ENCODE measurements at places on chromosomes 7 and 10.

DNA sequence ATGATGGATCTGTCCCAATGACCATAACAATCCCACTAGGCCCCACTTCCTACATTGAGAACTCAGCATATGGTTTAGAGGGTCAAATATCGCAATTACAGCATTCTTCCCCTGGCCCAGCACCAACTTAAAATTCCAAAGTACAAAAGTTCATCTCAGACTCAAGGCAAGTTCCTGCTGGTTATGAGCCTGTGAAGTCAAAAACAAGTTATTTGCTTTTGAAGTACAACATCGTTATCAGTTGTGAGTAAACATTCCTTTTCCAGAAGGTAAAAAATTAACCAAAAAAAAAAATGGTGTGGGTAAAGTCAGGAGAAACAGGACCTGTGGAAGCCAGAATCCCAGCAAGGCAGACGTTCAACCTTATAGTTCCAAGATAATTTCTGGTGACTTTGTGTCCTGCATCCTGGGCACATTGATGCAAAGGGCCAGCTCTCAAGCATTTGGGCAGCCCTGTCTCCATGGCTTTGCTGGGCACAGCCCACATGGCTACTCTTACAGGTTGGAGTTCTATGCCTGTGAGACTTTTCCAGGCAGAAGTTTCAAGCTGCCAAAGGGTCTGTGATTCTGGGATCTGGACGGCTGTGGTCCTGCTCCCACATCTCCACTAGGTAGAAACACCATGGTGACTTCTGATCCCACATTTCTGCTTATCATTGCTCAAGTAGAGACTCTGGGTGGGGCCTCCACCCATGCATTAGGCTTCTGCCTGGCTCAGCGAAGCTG is 37.5 kb downstream of the AKR1C8 start:
- no peak for DNase-seq

DNA sequence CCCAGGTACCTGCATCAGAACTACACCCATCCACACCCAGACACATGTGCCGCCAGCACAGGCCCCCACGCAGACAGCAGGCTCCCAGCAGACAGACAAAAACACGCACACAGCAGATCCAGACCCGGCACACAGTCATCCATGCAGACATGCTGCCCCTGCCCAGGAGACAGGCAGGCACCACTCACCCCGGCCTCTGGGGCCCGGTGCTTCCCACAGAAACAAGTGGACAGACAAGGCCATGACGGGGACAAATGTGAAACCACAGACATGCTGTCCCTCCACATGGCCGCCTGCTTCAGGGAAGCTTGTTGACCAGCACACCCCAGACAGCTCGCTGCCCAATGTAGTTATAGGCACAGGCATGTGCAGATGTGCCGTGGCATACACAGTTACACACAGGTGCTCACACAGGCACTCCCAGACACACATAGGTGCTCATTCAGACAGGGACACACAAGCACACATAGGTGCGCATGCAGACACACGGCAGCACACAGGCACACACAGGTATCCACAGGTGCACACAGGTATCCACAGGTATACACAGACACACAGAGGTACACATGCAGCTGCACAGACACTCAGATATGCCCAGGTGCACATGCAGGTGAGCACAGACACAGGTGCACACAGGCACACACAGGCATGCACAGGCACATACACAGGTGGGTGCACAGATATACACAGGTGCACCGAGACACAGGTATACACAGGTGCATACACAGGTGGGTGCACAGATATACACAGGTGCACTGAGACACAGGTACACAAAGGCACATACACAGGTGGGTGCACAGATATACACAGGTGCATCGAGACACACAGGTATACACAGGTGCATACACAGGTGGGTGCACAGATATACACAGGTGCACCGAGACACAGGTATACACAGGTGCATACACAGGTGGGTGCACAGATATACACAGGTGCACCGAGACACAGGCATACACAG is 10.5 kb upstream of the SCART1 start:
- no peak for DNase-seq

- DNase-seq: no peak
Observed at GRCh38 chr7:100835903-100836811, 8.8 kb upstream of the EPHB4 start.

DNA sequence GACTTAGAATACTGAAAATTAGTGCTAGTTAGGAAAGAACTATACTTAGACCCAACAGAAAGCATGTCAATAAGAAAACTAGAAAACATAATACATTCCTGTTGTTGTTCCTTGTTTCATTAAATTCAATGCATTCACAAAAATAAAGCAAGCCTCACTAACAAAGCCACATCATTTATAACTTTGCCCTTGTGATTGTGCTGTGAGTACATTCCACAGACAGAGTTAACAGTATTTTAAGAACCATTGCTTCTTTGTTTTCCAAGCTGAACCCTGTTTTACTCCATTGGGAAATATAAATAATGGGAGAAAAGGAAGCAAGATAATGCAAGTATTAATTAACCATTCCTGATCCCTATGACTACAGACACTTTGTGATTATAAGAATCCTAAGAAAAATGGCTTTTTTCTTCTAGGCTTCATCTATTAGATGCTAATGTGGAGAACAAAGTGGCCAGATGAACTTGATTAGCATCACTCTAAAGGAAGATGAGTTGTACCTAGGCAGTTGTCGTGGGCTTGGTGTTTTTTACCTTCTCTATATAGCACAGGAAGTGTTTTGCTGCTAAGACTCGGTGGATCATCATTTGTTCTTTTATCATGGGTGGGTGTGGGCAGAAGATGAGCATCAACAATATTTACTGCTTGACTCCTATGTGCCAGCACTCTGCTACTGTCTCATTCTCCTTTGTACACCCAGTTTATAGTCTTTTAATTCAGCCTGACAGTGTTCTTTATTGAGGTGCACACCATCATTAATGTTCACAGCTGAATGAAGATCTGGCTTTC is 34.2 kb upstream of the ZNRF2 start:
- no peak for DNase-seq

DNA sequence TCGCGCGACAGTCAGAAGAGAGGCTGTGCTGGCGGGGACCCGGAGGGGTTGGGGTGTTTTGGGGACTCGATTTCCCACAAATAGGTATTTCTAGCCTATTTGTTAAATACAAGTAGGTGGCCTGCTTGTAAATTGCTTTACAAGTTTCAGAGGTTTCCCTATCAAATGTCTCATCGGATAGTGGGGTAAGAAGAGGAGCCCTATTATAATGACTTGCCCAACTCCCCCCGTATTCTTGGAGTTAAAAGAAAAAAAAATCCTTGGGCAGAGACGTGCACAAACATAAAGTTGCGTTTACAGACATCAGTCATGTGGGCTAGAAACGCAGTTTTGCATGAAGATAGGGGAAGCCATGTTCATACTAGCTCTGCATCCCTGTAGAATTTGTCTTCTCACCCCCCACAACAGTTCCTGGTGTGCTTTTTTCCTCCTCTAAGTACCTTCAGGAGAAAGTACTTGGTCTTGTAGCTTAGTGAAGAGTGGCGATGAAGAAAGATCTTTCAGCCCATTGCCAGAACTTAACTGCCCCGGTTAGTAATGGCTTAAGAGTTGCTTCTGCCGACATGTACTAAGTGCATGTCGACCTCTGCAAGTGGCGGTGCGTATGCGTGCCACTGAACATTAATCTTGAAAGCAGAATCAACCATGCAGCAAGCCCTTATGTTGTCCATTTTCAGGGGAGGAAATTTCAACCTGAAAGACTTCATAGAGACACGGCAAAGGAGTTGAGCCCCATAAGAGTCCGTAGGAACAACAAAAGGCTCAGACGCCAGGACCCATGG is 832 bp upstream of the TIAL1 start:
- DNase-seq: no peak

DNA sequence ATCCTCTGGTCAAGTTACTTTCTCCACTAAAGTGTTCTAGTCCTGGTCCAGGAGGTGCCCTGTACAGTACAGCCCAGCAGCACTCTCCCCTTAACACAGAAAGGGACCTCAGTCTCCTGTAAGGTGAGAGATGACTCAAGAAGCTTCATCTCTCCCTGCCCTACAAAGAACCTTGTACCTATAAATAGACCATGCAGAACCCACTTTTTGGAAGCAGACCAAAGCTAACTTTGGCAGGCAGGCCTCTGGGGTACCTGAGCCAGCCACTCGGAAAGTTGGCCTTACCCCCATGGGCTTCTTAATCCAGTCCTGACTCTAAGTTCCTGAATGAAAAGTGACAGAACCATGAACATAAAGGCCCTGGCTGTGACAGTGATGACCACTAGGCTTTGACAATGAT is 454.8 kb downstream of the KCNMA1 start:
- DNase-seq: no peak

DNA sequence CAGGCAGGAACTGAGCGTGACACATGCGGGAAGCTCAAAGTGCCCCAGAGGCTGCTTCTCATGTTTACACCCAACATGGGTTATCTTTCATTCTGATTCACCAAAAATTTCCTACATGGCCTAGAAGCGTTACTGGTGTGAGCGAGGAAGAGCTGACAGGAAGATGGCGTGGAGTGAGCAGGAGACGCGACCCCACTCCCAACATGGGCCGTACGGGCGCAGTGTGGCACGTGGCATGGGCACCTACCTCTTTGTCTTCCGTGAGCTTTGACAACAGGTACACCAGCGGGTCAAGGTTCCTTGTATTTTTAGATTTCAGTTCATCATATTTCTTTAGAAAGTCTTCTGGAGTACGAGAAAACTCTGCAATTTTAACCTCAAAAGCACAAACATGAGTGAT is 8.9 kb downstream of the TUBGCP2 start:
- no peak for DNase-seq

GRCh38 chr7:132275416-132276233 is 300.6 kb downstream of the PLXNA4 start:
- DNase-seq: no peak

- no peak for DNase-seq
Observed at GRCh38 chr7:139861803-139862202, 32.7 kb downstream of the TBXAS1 start.

- no peak for DNase-seq
Observed at GRCh38 chr10:126663328-126663727, 7.2 kb downstream of the C10orf90 start.

- DNase-seq: no peak
Observed at GRCh38 chr10:69104994-69105790, 17.3 kb downstream of the SRGN start.

- DNase-seq: no peak
Observed at GRCh38 chr7:72754312-72754711, 73.7 kb downstream of the TYW1B start.

GRCh38 chr10:26423722-26424121 is 14.4 kb upstream of the APBB1IP start:
- DNase-seq: no peak

DNA sequence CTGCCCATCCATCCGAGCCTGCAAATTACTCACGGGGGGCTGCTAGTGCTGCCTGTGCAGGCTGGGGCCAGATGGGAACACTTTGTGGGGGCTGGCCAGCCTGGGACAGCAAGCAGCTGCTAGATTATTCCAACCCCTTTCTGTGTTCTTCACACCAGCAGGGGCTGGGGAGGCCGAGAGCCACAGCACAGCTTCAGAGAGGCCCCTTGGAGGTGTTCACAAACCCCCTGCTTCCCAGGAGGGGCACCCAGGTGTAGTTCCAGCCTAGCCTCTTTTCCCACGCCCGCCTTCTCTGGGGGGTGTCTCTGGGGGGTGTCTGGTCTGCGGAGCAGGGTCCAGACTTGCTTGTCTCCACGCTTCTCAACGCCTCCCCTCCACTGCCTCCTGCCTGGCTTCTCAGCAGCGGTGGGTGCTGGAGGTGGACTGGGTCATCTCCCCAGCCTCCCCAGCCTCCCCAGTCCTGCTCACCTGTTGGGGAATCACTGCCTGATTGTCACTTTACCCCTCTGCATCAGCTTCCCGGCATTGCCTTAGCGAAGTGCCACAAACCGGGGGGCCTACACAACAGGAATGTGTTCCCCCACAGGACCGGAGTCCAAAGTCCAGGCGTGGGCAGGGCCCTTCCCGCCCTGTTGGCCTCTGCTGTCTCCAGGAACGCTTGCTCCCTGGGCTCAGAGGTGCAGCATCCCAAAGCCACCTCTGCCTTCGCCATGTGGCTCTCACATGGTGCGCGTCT is 74.0 kb upstream of the EN2 start:
- DNase-seq: no peak

- no peak for DNase-seq
Observed at GRCh38 chr10:62080905-62081304, 179.4 kb downstream of the ARID5B start.

DNA sequence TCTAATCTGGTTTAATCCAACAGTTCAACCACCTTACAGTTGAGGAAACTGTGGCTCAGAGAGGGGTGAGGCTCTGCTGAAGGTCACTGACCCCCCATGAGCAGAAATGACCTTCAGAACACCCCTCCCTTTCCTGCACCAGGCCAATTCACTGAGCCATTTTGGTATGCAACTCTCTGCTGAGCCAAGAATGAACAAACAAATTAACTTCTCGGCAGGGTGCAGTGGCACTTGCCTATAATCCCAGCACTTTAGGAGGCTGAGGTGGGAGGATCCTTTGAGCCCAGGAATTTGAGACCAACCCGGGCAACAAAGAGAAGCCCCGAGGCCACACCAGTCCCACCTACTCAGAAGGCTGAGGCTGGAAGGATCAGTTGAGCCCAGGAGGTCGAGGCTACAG is 29.8 kb downstream of the PDGFA start:
- DNase-seq: no peak

GRCh38 chr7:41472427-41473125 is 230.3 kb downstream of the INHBA start:
- DNase-seq: no peak

DNA sequence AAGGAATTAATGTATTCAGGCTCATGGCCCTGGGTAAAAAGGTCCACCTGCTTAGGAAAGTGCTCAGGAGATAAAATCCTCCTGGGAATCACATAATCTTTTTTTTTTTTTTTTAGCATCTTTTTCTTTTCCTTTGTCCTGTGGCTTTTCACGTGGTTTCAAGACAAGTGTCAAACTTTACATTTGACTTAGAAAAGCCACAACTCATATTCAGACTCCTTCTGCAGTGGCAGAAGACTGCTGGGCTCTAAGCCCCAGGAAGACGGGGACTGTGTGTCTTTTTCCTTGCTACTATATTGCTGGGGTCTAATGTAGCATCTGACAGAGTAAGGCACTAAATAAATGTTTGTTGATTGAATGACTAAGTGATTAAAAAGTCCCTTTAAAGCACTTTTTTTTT is 127.5 kb upstream of the ANKRD1 start:
- DNase-seq: no peak

DNA sequence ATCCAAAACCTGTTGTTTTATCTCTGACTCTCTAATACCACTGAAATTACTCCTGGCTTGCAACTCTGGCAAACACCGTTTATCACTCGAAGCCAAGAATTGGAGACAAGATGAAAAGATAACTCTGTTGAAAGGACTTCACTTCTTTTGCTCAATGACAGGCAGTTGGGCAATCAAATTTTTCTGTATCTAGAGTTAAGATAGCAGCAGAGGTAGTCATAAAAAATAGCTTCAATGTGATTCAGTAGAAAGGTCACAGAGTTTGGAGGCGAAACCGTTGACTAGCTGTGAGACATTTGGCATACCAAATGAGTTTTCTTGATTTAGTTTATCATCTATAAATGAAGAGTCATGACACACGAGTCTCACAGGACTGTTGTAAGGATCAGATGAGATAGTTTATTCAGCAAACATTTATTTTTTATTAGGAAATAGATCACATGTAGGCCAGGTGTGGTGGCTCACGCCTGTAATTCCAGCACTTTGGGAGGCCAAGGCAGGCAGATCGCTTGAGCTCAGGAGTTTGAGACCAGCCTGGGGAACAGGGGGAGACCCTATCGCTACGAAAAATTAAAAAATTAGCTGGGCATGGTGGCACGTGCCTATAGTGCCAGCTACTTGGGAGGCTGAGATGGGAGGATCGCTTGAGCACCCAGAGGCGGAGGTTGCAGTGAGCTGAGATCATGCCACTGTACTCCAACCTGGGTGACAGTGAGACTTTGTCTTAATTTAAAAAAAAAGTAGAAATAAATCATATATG is 23.6 kb downstream of the AKR1B1 start:
- DNase-seq: no peak
